D721Med (cell line): ENCODE measurements at places on chromosomes 4 and X.

GRCh38 chrX:134624046-134624430, 34.2 kb downstream of the PLAC1 start:
- no peak for DNase-seq

- DNase-seq: no peak
Measured at GRCh38 chrX:101931488-101932248, at the start of gene ZMAT1. TSS of gene ZMAT1 (minus strand) at chrX:101932027. CDS start at chrX:101932008, 19 bp downstream.

DNA sequence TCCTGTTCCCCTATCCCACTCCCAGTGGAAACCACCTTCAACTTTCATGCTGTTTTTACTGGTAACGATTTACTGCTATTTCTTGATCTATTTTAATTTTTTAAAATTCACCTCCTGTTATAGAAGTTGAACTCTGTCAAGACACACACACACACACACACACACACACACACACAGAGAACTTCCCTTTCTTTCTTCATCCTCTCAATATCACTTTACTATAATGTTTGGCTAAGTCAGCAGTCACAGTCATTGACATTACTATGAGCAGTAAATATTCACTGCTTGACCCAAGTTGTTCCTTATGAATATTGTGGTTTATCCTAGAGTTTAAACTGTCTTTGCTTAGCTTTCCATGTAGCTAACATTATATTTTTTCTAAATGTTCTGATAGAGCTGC, 24.0 kb upstream of the SGMS2 start:
- DNase-seq: no peak

GRCh38 chr4:165112368-165113121, at the start of gene TMEM192:
TSS of gene TMEM192 (minus strand) at chr4:165112860. CDS start at chr4:165112773, 87 bp downstream.
- peak; percentile 79 for DNase-seq

GRCh38 chr4:1356181-1356998, 9.4 kb downstream of the UVSSA start:
- peak; percentile 80 for DNase-seq

DNA sequence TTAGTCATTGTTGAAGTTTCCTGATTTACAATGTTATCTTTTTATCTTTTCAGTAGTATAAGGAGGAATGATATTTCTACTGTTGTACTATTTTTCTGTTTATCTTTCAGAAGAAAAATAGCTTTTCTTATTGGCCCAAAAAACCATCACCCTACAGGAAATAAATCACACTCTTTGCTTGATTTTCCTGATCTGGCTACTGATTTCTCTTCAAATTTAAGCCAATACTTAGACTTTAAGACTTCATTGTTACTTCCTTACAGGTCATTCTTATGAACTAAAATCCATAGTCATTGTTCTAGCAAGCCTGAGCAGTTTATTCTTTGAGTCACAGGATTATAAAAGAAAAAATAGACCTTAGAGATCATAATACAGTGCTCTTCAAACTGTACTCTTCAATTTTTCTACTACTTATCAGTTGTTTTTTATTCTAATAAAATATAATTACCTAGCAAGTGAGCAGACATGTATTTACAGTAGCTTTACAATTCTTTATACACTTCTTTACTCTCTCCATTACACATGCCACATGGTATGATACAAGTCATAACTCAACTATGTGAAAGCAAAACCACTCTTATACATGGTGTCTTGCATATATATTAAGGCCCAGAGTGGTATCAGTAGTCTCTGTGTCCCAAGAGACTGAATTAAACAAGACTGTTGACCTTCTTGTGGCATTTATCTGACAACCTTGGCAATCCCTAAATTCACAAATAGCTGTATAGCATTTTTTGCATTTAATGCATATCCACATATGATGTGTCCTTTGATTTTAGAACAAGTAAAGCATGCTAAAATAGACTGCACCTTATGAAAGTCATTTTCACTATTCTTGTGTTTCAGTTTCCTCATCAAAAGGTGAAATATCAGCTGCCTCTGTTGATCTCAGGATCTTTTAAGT, 47.9 kb downstream of the TET2 start:
- no peak for DNase-seq

DNA sequence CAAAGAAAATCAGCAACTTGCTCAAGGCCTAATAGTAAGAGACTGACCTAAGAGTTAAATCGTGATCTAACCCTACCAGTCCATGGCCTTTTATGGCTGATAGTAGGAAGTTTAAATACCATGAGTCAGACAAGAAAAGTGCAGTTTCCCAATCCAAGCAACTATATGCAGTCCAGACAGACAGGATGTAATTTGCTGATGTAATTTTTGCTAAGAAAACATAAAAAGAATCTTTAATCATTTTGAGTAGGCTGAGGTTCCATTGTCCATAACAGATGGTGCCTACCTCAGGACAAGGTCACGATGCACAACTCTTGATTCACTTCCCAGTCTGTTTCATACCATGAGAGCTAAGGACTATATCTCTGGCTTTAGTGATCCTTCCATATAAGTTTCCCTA, 317.5 kb upstream of the GRIA3 start:
- DNase-seq: no peak

DNA sequence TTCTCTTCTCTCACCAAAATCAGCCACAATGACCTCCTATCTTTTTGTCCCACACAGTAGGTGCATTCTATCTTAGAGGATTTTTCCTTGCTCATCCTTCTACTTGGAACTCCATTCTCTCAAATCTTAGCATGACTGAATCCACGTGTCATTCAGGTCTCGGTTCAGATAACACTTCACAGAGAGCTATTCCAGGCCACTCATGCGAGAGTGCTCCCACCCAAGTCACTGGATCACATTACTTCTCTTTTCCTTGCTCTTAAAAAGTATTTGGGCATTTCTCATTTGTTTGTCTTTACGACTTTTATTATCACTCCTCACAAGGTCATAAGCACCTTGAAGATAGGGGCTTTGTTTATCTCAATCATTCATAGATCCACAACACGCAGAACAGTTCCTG, 647.5 kb upstream of the TENM3 start:
- no peak for DNase-seq

DNA sequence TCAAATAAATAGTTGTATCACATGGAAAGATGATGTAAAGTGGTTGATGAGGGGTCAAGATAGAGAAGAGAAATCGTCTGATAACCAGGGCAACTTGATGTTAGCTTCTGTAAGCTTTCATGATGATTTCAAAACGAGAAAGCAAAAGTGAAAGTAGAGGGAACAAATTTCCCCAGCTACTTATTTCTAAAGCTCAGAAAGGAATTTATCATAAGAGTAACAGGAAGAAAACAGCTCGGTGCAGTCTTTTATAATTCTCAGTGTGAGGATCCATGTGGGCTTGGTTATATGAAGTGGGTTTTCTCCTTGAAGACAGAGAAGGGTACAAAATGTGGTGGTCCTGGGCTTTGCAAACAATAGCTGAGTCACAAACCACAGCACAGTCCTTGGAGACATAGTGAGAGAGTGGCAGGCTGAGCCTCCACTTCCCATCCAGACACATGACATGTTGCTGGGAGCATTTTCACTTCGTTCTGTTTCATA, 32.1 kb upstream of the GLRA2 start:
- DNase-seq: no peak

GRCh38 chr4:56308384-56308783, 78.9 kb downstream of the AASDH start:
- no peak for DNase-seq

GRCh38 chr4:105140684-105141490, 5.8 kb upstream of the TET2 start:
- no peak for DNase-seq

DNA sequence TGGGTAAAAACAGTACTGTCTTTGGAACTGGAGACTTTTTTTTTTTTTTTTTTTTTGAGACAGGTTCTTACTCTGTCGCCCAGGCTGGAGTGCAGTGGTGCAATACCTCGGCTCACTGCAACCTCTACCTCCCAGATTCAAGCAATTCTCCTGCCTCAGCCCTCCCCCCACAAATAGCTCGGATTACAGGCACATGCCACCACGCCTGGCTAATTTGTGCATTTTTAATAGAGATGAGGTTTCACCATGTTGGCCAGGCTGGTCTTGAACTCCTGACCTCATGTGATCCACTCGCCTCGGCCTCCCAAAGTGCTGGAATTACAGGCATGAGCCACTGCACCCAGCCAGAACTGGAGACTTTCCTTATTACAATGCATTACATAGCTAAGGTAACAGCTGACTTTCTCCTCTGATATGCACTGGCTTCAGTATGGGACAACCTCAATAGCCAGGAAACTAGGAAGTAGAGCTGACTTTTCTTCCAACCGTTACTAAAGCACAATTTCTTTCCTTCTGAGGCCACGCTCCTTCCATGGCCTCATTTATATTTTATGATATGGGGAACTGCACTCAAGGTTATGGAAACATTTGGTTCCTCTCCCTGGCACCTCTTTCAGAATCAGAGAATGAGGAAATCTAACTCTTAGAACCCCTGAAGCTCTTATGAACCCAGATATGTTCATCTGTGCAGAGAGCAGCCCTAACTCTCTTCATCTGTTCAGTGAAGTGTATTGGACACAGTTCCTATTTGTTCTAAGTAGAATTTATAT, 53.5 kb upstream of the FAM9B start:
- DNase-seq: no peak
